ENCODE measurements at places on chromosomes 12 and 14.

- peak; percentile 68 for DNase-seq
Observed at GRCh38 chr12:9751204-9752144, 9.2 kb downstream of the CD69 start.

- DNase-seq: no peak
Observed at GRCh38 chr14:50051106-50051505, 65.3 kb downstream of the VCPKMT start.

GRCh38 chr12:52216100-52216499 is 16.9 kb upstream of the KRT7 start:
- DNase-seq: no peak

DNA sequence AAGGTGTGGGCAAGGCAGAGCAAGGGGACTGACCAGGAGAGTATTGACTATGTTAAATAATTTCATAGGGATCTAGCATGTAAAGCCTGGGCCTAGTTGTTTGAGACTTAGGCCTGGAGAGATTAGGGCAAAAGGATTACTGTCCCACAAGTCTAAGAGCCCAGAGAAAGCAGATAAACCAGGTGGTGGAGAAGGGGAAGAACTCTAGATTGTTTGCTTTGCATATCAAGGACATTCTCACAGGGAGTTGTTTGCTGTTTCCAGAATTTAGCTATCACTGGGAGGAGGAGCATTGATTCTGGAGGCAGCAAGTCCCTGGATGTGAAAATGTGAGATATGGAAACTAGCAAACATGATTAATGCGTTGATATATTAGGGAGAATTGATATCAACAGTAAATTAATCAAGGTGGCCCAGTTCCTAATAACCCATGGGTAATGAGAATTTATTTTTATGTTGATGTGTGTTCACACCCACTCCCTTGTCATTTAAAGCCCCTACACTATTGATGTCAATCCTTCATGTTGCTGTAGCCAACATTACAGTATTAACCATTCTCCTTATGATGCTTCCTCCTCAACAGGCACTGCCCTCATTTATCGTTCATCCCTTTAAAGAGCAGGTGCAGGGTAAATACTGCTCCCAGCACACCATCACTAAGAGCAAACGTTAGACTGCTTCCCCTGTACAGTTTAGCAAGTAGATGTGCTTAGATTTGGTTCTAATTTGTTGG is 1666.7 kb upstream of the FLRT2 start:
- DNase-seq: no peak

DNA sequence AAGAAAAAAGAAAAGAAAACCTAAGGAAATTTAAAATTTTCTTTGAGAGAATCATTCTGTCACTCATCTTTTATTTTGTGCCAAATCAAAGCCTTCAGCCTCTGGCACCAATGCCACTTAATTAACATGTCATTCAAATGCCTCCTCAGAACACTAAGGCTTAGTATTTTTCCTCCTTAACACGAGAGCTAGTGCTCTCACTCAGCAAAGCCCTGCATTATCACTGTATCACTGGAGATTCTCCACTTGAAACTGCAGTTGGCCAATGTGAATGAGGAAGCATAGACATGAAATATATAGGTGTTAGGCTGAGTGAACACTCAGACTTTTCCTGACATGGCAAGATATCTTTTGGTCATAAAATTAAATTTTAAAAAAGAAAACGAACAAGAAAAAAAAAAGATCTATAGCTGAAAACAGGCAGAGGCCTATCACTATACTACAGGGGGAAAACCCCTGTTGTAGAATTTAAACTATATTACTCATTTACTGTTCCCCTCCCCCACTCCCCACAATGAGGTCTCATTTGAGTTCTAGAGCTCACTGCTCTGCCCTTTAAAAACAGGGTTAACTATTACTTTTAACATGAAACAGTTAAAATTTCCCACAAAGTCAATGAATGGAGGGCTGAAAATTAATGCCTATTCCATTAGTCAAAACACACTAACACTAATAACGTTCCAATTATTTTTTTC is 5.1 kb downstream of the MBIP start:
- DNase-seq: peak; percentile 45

DNA sequence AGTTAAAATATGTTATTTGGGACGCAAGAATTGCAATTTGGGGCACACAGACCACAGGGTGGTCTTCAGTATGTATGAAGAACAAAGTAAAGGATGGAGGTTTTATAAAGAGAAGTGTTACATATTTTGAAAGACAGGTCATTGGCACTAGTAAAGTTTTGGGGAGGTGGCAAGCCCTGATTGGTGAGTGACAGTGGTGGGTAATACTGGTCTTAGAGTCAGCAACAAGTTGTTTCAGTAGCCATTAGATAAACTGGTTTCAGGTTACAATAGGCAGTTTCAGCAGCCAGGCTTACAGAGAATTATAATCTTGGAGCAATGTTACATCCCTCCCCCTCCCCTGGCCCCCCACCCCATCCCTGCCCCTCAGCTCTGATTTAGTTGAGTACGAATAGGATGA is 17.5 kb downstream of the MARK3 start:
- no peak for DNase-seq

GRCh38 chr12:124428792-124429281 is 133.9 kb downstream of the RFLNA start:
- DNase-seq: no peak

DNA sequence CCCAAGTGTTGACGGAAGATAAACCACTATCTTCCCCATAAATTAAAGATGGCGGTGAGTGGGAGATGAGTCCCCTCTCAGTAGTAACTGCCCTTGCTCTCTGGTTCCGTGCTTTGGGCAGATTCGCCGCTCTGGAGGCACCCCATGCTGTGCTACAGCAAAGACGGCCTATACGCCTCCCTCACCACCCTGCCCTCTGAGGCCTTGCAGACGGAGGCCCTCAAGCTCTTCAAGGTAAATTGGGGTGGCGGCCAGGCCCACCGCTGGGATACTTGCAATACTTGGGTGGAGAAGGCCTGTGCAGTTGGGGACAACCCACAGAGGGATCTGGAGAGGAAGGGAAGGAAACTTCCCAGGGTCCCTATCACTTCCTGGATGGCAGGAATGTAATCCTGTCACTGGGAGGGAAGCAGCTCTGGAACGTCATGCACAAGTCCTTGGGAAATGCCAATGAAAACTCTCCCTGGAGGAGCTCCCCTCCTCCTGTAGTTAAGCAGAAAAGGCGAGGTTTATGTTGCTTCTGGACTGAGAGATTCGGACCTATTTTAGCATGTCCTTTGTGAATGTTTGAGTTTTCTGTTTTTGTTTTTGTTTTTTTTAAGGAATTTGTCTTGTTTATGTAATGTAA is 22.8 kb downstream of the PIGH start:
- no peak for DNase-seq

DNA sequence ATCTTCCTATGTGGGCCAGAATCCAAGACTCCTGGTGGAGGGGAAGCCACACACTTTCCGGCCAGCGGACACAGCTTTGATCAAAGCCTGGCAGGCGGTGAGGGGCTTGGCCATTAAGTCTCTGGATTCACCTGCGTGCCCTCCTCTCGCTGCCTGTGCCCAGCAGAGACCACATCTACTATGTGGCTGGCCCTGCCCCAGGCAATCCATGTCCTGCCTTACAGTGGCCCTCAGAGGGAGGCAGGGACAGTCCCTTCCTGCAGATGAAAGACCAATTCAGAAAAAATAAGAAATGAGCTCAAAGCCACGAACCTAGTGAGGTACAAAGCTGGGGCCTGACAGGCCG is 82.7 kb upstream of the GPR68 start:
- no peak for DNase-seq

GRCh38 chr14:76957224-76957891 is 71.2 kb downstream of the IRF2BPL start:
- peak; percentile 87 for DNase-seq

- DNase-seq: no peak
Observed at GRCh38 chr12:106358396-106359241, 1.1 kb downstream of the POLR3B start.

DNA sequence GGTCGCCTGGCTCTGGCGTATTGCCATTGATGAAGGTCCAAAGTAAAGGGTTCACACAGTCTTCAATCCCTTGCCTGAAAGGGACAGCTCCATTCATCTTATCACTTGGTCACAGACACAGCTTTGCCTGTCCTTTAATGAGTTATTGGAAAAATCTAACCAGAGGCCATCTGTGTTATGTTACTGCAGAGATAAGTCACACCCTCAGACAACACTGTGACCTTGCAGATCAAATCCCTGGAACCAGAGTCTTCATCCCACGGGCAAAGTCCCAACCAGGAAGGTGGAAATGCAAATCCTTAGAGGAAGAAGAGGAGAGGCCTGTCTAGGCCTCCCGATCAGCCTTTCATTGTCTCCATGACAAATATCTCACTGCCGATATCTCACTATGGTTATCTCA is 68.3 kb upstream of the SCN8A start:
- DNase-seq: no peak

DNA sequence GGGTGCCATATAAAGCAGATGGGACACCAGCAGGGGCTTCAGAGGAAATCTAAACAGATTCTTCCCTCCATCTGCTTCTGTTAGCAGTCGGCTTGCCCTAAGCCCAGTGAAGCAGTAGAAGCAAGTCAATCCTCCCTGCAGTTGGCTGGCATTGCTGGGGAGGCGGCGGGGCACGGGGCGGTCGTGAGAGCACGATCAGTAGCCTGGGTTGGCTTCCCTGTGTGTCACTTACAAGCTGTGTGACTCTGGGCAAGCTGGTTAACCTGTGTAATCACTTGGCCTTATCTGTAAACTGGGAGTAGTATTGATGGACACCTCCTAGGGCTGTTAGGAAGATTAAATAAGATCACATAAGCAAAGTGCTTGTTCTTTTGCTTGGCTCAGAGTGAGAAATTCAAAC is 19.4 kb downstream of the MYRFL start:
- no peak for DNase-seq

GRCh38 chr12:3251067-3251466 is 173.9 kb downstream of the TSPAN9 start:
- DNase-seq: no peak

GRCh38 chr14:26528415-26529182 is 69.2 kb downstream of the NOVA1 start:
- DNase-seq: no peak

- DNase-seq: no peak
Observed at GRCh38 chr14:75489480-75489837, 32.8 kb upstream of the BATF start.

GRCh38 chr14:74865156-74865555 is 10.8 kb downstream of the PROX2 start:
- DNase-seq: no peak

DNA sequence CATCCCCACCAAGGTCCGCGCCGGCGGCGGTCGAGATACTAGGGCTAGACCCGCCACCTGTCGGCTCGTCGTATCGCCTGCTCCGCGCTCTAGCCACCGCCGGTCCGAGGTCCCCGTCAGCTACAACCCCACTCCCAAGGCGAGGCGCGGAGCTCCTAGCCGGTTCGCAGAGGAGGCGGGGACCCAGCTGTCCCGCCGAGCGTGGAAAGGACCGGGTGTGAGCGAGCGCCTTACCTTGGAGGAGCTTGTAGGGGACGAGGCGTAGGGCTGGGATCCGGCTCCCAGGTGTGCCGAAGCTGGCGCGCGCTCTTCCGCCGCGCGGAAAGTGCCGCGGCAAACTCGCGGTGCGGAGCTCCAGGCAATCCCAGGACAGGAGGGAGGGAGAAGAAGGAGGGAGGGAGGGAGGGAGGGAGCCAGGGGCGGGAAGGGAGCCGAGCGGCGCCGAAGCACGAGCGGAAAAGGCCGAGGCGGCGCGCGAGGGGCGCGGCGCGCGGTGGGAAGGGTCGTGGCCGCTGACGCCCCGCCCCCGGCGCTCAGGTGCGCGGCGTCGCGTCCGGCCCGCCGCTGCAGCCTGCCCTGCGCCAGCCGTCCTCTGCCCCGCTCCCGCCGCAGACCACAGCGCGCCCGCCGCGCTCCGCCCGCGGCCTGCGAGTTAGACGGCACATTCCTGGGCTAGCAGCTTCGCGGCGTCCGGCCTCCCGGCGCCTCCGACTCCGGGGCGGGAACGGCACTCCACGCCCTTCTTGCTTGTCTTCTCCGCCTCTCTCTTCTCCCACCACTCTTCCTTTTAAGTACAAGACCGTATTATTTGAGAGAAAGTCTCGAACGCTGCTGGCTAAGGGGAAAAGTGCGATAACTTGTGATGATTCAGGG is at the start of gene PAWR:
TSS of gene PAWR (minus strand) at position 327 of the 873 bp plus-strand sequence. CDS start 720 bp downstream, outside the sequence.
- peak; percentile 97 for DNase-seq

DNA sequence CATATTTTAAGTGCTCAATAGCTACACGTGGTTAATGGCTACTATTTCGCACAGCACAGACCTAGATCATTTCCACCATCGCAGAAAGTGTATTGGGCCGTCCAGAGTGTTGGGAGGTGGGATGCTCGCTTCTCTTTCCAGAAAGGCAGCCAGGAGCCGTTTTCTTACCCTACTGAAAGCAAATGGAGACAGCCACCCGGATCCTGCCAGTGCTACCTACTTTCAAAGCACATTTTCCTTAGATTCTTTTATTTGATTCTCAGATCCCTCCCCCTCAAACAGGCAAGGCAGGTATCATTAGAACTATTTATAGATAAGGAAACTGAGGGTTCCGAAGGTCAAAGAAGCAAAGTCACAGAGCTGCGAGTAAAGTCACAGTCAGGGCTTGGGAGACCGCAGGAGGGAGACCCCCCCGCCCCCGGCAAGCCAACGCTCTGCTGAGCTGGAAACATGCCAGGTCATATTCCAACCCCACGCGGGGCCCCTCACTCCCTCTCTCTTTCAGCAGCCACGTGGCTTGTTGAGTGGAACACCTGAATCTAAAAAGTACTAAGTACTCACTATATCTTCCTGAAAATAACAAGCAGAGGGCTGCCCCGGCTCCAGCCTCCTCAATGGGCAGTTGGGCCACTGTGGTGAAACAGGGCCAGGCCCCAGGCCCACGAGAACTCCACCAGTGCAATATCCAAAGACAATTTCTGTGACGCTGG is 36.2 kb downstream of the PRIMA1 start:
- no peak for DNase-seq

GRCh38 chr12:108575199-108575912 is 13.0 kb downstream of the ISCU start:
- DNase-seq: no peak

GRCh38 chr12:11854011-11854499 is 204.6 kb downstream of the ETV6 start:
- no peak for DNase-seq

- peak; percentile 56 for DNase-seq
Observed at GRCh38 chr12:128190614-128191013, 76.4 kb upstream of the TMEM132C start.

GRCh38 chr14:38105106-38105702 is 102.5 kb upstream of the SSTR1 start:
- DNase-seq: no peak

DNA sequence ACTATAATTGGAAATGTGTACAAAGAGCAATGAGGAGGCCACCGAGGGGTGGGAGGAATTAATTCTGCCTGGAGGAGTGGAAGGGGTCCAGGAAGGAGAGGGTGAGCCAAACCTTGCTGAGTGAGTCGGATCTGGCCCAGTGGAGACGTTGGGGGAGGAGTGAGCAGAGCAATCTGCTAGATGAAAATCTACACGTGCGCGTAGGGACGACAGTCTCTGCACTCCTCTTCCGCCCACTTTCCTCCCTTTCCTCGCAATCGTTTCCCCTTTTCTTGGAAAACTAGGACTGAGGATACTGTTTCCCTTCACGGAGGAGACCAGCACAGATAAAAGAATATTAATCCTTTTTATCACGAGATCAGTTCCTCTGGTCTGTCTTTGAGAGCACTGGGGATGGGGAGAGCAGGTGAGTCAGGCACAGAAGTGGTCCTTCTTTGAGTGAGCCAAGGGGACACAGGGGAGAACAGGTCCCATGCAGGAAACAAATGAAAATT is 2.9 kb upstream of the NAB2 start:
- DNase-seq: no peak

Measured in NCI-H1417 (cell line).